Karpas-422 (cell line): ENCODE measurements at places on chromosomes 2 and 18.

DNA sequence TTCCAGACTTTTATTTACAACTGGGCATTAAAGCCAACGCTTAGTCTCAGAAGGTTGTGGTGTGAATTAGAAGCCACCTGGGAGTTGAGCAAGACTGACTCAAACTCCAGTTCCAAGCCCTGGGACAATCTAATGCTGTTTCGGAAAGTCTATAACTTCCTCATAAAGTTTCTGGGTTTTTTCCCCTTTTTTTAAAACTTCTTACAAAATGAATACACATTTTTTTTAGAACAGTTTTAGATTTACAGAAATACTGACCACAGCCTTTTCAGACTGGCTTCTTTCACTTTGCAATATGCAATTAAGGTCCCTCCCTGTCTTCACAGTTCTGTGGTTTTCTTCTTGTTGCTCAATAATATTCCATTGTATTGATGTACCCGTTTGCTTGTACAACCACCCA lies 115.9 kb upstream of the TWIST2 start:
- no peak overlapping the region for H3K27ac ChIP-seq
- DNase-seq = no peak
- H3K27me3 ChIP-seq = no peaks in the 10 kb centered on the region
- H3K4me3 ChIP-seq = no peak overlapping the region
- H3K36me3 ChIP-seq = no peaks in the 10 kb centered on the region

- no peaks in the 10 kb centered on the region for H3K4me1 ChIP-seq
- no peaks in the 10 kb centered on the region for H3K36me3 ChIP-seq
- no peak overlapping the region for H3K4me3 ChIP-seq
- no peak overlapping the region for H3K27ac ChIP-seq
- no peak for DNase-seq
- no peaks in the 10 kb centered on the region for H3K27me3 ChIP-seq
Measured at GRCh38 chr2:69493268-69493667, 56.0 kb upstream of the NFU1 start.

DNA sequence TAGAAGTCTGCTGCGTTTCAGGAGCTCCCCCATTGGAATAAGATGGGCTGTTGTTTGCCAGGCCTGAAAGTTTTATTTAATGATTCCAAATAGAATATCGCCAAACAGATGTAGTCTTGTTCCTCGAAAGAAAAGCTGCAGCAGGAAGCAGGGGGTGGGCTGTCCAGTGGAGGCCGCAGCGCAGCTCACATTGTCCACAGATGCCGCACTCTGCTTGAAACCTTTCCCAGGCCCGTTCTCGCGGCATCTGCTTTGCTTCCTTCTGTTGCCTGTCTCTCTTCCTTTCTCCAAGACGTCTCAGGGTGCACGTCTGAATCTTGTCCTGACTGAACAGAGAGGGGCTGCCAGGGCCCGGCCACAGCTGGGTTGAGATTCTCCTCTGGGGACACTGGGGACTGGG lies 12.4 kb upstream of the IGFBP2 start:
- H3K36me3 ChIP-seq = no peaks in the 10 kb centered on the region
- no peaks in the 10 kb centered on the region for H3K27me3 ChIP-seq
- no peak for DNase-seq

- no peak overlapping the region for H3K4me3 ChIP-seq
- H3K27me3 ChIP-seq = no peaks in the 10 kb centered on the region
- H3K4me1 ChIP-seq = no peaks in the 10 kb centered on the region
- no peak overlapping the region for H3K27ac ChIP-seq
Measured at GRCh38 chr2:191740016-191740419, 62.1 kb downstream of the NABP1 start.
